Thymus (tissue), 14 donors: ENCODE measurements at places on chromosomes 3 and 15.

DNA sequence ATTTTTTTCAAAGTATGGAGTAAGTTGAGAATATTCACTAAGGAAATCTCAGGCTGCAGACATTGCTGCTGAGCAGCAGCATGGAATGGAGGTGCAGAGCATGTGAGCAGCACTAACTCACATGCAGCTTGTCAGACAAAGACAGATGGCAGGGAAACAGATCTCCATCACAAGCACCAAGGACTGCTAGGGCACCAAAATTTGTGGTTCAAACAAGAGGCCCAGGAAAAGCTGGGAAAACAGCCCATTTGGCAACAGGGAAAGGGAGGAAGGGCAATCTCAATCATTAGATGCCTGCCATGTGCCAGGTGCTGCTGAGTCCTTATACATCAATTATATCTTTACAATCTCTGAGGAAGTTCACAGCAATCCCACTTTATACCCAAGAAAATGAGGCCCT, 47.2 kb upstream of the EIF1B start:
- no peak for DNase-seq

GRCh38 chr3:10697918-10698317, 118.1 kb upstream of the SLC6A11 start:
- no peak for DNase-seq

GRCh38 chr3:188506446-188506845, 352.5 kb downstream of the LPP start:
- DNase-seq: no peak

- no peak for DNase-seq
These were observed 66.1 kb downstream of the WHAMM start for GRCh38 chr15:82875411-82876003.

GRCh38 chr3:129591932-129592331, 14.5 kb downstream of the PLXND1 start:
- DNase-seq: no peak

DNA sequence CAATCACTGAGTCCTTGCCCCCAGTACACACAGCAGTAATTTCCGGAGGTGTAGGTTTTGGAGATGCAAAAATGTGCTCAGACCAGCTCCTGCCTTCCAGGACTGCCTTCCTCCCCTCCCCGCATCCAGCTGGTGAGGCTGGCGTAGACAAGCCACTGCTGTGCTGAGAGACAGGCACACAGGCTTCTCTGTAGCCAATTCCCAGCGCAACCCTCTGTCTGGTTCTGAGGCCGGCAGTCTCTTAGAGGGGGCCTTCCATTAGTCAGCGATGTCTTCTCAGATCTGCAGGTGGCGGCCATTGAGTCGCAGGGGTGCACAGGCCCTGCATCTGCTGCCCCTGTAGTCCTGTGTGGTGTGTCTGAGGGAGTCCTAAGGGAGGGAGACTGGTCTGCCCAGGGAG, 114.4 kb downstream of the DNAJB8 start:
- DNase-seq: no peak

DNA sequence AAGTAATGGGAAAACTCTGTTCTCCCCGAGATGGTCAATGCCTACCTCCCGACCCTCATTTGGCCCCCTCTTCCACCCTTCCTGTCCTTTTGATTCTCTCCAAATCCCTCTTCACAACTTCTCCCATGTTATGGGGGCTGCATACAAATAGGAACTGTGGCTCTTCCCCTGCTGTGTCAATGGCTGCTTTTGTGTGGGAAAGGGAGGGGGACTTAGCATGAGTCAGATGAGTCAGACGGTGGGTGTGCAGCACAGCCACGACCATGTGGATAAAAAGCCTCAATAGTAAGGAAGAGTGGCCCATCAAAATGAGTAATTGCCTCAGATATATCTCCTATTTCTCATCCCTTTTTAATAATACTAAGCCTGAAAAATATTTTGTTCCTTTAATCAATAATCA, 31.9 kb downstream of the SPATA16 start:
- DNase-seq: no peak

DNA sequence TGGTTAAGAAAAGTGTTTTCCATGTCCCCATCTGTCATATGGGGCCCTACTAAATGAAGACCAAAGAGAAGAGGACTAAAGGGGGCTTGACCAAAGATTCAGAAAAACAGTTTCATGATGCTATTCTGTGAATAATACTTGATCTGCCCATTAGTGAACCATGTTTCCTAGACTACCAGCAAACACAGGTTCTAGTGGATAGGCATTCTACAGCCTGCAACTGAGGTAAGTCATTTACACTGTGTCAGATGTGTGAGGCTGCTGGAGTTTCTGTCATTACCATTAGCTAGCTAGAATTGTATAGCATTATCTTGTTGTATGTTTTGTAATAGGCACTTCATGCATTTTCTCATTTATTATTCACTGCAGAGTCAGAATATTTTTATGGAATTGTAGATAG, 6.6 kb downstream of the GPR171 start:
- no peak for DNase-seq

DNA sequence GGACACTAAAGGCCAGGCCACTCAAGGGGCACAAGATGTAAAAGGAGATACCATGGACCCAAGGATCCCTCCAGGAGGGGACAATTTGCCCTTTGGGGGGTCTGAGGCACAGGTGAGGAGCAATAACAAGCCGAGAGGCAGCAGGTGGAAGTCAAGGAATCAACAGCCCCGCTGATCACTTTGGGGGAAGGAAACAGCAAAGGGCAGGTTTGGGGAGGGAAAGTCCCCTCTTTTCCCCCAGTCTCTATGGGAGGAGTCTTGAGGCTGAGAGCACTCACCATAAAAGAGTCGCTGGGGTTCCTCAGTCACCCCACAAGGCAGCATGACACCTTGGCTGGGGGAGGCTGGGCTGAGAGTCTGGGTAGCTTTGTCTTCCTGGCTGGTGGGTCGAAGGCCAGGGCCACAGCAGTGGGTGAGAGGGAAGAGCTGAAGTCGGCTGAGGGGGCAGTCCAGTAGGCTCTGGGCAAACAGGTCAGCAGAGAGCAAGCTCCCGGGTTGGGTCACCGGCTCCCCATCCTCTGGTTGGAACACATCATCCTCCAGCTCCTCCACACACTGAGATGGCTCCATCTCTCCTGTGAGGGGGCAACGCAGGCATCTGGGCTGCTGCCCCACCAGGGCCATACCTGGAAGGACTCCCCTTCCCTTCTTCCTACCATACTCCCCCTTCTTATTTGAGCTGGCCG, 3.0 kb downstream of the BMF start:
- no peak for DNase-seq

- DNase-seq: no peak
These were observed 135.2 kb downstream of the TMCC1 start for GRCh38 chr3:129758306-129758705.

GRCh38 chr3:140595295-140595694, 82.6 kb upstream of the TRIM42 start:
- no peak for DNase-seq

GRCh38 chr3:194738254-194739093, 52.8 kb downstream of the FAM43A start:
- no peak for DNase-seq

DNA sequence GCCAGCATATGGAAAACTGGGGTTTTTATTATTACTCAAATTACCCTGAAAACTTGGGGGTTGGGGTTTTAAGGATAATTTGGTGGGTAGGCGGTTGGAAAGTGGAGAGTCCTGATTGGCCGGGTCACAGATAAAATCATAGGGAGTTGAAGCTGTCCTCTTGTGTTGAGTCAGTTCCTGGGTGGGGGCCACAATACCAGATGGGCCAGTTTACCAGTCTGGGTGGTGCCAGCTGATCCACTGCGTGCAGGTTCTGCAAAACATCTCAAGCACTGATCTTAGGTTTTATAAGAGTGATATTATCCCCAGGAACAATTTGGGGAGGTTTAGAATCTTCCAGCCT, 4.9 kb upstream of the ZNF662 start:
- DNase-seq: no peak

DNA sequence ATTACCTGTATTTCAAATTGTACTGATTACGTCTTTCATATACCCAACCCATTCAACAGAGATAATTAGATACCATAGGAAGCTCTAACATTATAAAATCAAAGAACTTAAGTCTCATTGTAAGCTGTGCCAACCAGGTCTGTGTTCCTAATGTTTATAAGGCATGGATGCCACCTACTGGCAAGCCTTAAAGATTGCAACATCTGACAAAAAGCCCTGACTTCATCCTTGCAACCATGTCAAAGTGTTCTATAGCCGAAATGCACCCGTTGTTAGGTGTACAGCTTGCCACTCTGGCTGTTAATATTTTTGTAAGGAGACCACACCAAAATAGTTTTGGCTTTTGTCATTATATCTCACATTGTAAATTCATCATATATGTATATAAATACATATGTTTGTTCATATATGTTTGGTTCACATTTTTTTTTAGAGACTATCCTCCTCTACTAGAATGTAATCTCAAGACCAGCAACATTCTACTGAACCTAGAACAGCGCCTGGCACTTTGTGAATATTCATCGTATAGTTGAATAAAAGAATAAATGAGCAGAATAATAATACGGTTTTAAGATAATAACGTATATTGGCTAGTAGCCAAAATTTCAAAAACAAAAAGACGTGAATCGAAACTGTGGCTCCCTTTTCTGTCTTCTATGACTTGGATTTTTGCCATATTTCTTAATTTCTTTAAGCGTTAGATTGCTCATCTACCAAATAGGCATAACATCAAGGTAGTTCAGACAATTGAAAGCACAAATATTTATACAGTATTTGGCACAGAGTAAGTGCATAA, 258.1 kb downstream of the TBL1XR1 start:
- DNase-seq: peak; percentile 42

DNA sequence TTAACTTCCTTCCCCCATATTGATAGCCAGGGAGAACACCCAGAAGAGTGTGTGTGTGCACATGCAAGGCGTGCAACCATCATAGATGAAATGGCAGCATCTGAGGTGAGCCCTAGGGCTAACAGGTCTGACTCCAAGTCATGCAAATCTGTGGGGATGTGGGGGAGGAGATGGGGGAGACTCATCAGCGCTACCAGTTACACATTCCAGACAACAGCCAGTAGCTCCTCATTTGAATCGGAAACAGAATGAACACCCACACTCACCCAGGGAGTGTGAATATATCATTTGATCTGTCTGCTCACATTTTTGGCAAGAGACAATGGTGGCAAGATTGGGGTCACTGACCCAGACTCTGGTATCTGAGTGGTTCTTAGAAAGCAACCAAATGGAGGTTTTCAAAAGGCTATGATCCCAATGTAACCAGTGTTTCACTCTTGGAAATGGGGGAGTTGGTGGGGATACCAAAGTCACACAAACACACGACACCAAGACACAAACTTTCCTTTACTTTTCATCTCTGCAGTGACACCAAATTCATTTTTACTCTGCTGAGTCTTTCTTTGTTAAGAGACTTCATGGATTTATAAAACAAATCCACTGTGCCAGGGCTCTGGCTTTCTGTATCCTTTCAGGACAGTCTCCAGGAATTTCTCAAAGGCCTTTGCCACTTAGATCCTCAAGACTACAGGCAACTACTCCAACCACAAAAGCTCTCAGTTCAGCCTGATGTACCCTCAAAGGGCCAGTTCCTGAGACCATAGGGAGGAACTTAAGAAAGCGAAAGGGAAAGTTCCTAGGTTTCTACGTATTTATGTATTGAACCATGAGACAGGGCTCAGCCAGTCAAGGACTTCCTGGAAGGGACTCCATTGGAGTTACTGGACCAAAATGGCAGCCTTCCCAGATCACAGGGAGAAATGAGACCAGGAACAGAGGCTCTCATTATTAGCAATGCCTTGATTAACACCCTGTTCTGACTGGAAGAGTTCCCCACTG, 2.2 kb downstream of the CDCP1 start:
- DNase-seq: no peak

- DNase-seq: no peak
These were observed at the start of gene DNAJB8 for GRCh38 chr3:128466840-128467541. Gene DNAJB8 (minus strand): TSS chr3:128466890. CDS start chr3:128463245, 3,645 bp downstream.

GRCh38 chr15:80906159-80906766, 83.4 kb downstream of the MESD start:
- DNase-seq: no peak

GRCh38 chr15:88428805-88429605, 38.2 kb downstream of the MRPL46 start:
- DNase-seq: no peak

- DNase-seq: no peak
These were observed 2.2 kb upstream of the CD86 start for GRCh38 chr3:122052968-122053367.

GRCh38 chr3:62295571-62295970, 77.8 kb downstream of the FEZF2 start:
- DNase-seq: no peak

- no peak for DNase-seq
These were observed 666.9 kb downstream of the MECOM start for GRCh38 chr3:168996622-168997021.

- DNase-seq: no peak
These were observed 60.9 kb upstream of the THSD4 start for GRCh38 chr15:71054286-71054952.

GRCh38 chr3:18282507-18282906, 142.6 kb downstream of the SATB1 start:
- no peak for DNase-seq

DNA sequence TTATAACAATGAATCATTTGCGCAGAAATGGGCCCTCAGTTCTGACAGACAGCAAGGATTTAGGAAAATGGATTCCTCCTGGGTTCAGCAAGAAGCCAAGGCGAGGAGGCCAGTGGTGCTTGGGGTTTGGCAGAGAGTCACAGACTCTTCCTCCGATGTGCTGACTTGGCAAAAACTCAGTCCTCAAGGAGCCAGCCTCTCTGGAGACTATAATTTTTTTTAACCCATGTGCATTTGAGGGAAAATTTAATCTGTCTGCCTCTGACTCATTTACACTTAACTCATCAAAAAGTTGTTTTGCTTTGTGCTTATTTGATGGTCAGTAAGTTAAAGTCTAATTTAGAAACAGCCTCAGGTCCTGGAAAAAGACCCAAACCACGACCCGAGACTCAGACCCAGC, 34.2 kb upstream of the SLC24A5 start:
- no peak for DNase-seq

- DNase-seq: no peak
These were observed 17.1 kb downstream of the CCDC13 start for GRCh38 chr3:42755681-42756578.

DNA sequence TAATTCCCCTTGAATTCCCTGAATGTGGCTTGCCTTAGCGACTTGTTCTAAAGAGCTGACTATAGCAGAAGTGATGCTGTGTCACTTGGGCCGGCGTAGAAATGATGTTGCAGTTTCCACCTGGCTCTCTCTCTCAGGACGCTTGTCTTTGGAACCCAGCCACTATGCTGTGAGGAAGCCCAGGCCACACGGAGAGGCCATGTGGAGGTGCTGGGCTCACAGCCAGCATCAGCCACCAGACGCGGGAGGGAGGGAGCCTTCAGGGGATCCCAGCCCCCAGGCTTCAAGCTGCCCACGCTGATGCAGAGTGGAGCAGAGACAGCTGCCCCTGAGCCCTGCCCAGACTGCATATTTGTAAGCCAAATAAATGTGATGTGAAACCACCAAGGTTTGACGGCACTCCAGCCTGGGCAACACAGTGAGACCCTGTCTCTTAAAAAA, 18.6 kb downstream of the RNU5B-1 start:
- no peak for DNase-seq

GRCh38 chr3:132964266-132964665, 73.9 kb upstream of the TMEM108 start:
- no peak for DNase-seq

- peak; percentile 34 for DNase-seq
These were observed 460 bp upstream of the ZMAT3 start for GRCh38 chr3:179072100-179072438.

GRCh38 chr3:155585384-155585783, 159.5 kb downstream of the PLCH1 start:
- DNase-seq: no peak

GRCh38 chr3:17831366-17831765, 88.9 kb upstream of the TBC1D5 start:
- DNase-seq: no peak
